ENCODE measurements at places on chromosomes 7 and 10.

GRCh38 chr10:70549962-70550458 lies 52.5 kb downstream of the PRF1 start:
- peak; percentile 58 for DNase-seq

DNA sequence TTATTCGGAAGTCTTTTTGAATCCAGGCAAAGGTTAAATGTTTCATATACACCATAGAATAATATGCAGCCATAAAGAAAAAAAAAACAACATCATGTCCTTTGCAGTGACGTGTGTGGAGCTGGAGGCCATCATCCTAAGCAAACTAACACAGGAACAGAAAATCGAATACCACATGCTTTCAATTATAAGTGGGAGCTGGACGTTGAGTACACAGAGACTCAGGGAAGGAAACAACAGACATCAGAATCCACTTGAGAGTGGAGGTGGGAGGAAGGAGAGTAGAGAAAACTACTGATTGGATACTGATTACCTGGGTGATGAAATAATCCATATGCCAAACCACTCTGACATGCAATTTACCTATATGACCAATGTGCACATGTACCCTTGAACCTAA lies 293.4 kb downstream of the KLF6 start:
- no peak for DNase-seq

- no peak for DNase-seq
Observed at GRCh38 chr10:116836902-116837523, 12.3 kb upstream of the ENO4 start.

DNA sequence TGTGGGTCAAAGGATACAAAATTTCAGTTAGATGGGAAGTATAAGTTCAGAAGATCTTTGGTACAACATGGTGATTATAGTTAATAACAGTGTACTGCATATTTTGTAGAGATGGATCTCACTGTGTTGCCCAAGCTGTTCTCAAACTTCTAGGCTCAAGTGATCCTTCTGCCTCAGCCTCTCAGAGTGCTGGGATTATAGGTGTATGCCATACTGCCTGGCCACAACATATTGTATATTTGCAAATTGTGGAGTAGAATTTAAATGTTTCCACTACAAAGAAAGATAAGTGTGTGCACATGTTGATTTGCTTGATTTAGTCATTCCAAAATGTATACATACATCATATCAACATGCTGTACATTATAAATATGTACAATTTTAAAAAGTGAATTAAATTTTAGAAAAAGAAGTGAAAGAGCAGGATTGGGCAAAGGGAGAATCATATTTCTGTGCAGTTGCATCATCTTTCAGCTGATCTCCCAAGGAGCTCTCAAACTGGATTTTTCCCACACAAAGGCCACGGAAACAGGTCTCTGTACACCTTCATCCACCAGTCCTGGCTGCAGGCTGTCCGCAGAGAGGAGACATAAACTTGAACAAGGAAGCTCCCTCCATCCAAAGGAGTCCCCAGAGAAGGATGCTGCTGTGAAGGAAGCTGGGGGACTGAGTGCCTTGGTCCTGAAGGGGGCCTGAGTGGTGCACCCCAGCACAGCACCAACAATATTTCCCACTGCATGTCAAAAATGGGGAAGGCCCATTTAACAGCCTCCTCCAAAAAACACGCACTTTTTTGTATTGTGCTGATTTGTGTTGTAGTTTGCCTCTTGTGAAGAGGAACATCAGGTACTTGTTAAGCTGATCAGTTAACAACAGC lies 217.1 kb upstream of the GHITM start:
- no peak for DNase-seq

- no peak for DNase-seq
Observed at GRCh38 chr10:48523212-48523819, 81.6 kb downstream of the ARHGAP22 start.

DNA sequence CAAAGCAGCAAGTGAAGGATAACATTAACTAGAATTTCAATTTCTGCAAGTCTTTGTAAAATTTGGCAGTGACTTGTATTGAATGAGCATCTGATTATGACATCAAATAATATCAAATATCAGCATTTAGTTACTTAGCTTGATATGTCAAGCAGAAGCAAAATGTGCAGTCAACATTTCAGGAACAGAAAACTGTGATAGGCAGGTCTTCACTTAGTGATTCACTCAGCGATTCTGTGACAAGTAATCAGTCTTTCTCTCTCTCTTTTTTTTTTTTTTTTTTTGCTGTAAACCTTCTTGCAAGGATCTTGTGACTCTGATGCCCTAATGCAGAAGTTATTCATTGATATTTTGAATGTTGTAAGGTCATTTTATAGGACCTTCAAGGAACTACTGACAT lies 307.1 kb downstream of the MTERF1 start:
- no peak for DNase-seq

- DNase-seq = no peak
Observed at GRCh38 chr7:118525020-118525419, 300.5 kb downstream of the ANKRD7 start.

GRCh38 chr10:72061930-72062329 lies 26.4 kb downstream of the SPOCK2 start:
- no peak for DNase-seq

DNA sequence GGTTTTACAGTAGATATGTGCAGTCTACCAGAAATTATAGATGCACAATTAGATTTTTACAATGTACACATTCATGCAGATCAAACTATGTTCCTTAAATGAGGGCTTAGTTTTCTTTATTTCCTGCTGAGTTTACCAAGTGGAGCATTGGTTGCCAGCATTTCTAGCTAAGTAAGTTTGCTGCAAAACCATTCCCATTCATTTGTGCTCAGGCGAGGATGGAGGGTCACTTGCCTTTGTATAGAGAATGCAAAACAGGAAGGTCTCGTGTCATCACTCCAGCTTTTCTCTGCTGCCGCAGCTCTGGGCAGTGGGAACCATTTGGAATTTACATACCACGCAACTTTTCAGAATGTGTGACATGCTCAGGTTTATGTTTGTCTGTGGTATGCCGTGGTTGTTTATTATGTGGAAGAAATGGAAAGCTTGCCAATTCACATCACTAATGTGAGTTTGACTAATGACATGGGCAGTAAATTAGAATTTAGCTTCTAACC lies 198.6 kb downstream of the TRIL start:
- no peak for DNase-seq

- DNase-seq = no peak
Observed at GRCh38 chr10:67959839-67960476, 75.5 kb downstream of the SIRT1 start.

- peak; percentile 28 for DNase-seq
Observed at GRCh38 chr7:116524609-116525297, at the start of gene CAV1. Gene CAV1 (plus strand): TSS chr7:116525036. CDS start chr7:116525063, 27 bp downstream.

DNA sequence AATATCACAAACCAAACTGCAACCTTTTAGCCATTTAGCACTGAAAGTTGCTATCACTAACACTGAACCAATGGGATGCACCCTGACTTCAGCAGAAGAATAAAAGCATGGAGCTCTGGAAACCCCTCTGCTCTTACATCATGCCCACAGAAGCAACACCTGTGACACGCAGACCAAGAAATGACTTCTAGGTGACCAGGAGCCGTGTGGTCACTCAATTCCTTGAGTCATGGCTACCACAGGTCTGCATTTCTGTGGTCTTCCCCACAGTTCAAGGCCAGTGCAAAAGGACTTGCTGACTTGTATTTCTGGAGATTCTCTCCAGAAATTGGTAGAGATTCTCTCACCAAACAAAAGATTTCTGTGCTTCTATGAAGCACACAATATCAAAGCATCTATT lies 38.3 kb downstream of the NRCAM start:
- no peak for DNase-seq

DNA sequence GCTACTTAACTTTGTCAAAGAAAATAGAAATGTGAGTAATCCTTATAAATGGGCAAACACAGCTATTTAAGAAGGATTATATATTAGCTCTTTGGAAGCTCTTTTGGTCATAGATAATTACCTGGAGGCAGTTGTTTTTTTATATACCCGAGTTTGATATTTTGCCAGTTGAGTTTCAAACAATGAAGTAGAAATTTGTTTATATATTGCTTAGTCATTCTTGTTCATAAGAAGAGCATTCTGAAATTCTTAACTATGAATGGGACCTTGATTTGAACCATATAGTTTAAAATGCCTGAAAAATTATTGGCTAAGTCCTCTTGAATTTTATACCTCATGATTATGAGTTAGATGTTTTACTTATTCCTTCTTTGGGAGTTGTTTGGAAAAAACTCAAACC lies 36.4 kb downstream of the MINPP1 start:
- DNase-seq = no peak

- no peak for DNase-seq
Observed at GRCh38 chr10:74033702-74034101, 35.8 kb downstream of the VCL start.

DNA sequence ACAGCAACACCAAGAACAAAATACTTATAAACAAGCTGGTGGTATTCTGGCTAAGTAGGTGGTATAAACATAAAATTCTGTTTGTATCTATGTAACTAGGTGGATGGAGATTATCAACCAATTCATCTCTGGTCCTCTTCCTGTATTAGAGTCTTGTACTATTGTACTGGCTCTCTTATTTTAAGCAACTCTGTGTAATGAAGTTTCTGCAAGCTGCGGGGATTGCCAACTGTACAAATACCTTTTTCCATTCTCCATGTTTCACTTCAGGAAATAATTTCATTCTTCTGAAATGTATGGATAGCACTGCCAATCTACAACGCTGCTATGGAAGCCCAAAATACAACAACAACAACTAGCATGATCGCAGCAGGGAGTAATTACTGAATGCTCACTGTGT lies 44.8 kb downstream of the JAZF1 start:
- no peak for DNase-seq

GRCh38 chr7:114944745-114945625 lies 23.1 kb downstream of the MDFIC start:
- no peak for DNase-seq

- no peak for DNase-seq
Observed at GRCh38 chr7:154553711-154554265, 449.1 kb downstream of the PAXIP1 start.

- DNase-seq = no peak
Observed at GRCh38 chr7:103766660-103767059, 222.8 kb downstream of the RELN start.

DNA sequence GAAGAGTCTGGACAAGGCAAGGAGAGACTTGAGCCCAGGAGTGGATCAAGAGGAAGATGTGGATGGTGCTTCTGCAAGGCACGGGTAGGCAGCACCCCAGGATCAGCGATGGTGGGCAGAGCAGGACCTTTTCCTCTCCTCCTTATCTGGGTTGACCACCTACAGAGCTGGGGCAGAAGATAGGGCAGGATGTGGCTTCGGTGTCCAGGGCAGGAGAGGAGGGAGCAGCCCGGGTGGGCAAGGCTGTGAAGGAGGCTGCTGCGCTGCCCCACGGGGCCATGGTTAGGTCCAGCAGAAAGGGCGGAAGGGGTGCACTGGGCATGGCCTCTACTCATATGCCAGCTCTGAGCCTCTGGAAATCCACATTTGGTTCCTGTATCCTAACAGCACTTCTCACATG lies 20.0 kb upstream of the PARP12 start:
- no peak for DNase-seq

DNA sequence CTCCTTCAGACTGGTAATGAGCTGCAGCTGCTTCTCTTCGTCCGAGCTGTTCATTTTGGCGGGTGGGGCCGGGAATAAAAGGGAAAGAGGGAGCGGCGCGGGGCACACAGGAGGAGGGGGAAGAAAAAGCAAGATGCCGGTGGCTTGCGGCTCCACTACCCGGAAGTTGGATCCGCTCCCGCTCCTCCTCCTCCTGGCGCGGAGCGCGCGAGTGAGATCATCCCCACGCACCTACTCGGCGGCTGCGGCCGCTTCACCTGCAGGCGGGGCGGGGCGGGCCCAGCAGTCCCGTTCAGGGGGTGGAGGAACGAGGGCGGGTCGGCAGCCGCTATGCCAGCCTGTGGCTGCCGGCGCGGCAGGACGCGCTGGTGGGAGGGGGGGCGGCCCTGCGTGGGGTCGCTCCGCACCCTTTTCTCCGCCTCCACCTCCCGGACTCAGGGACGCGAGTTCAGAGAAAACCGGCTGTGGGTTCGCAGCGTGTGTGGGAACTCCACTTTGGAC lies at the start of gene SHTN1:
TSS of gene SHTN1 (minus strand) at position 162 of the 501 bp plus-strand sequence. CDS start at position 54, 108 bp downstream.
- no peak for DNase-seq

- no peak for DNase-seq
Observed at GRCh38 chr7:33646166-33646565, 259.2 kb upstream of the BMPER start.

- no peak for DNase-seq
Observed at GRCh38 chr7:157297185-157297584, 39.6 kb upstream of the DNAJB6 start.

Data from activated naive CD4-positive, alpha-beta T cell (primary cell).